ENCODE measurements at places on chromosomes 1 and 21. TPM values are rescaled to one million over a fixed set of nuclear protein-coding genes. Genes with fewer than 3 reads are reported as not detected.

ZNF683 gene
- not detected for total RNA-seq

NCMAP gene
- not detected for total RNA-seq

LCE3D gene
- total RNA-seq = not detected

MEGF6 gene
- 61.9 TPM for total RNA-seq

AIRE gene
- not detected for total RNA-seq

FLVCR1 gene
- 11.2 TPM for total RNA-seq

SPRR1B gene
- total RNA-seq = not detected

LCE3E gene
- total RNA-seq = not detected

DMRTA2 gene
- under 0.01 TPM for total RNA-seq

DNA sequence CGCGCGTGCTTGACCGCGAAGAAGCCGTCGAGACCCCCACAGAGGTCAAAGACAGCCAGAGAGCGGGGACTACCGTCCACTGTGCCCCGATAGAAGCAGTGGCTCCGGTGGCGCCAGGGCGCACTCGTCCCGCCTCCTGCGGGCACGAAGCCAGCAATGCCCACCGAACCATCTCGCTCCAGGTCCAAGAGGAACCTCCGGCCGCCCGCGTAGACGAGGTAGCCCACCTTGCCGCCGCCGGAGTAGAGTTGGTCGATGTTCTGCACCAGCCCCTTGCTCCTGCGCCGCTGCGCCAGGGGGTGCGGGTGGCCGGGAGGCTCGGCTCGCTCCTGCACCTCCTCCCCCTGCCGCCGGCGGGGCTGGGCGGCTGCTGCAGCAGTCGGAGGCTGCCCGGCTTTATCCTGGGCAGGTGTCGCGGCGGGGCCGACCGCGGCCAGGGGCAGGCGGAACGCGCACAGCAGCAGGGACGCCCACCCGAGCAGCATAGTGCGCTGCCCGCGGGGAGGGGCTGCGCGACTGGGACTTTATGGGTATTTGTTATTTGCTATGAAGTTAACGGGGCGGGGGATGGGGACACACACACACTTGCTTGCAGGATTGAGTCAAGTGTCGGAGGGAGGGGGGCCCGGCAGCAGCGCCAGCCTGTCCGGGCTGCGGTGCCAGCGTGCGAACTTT, 844 bp downstream of the ADAMTS5 start:
- peak; percentile 91 for DNase-seq
- H3K4me3 ChIP-seq = peak overlapping the region; percentile 82
- H3K4me1 ChIP-seq = peaks cover 37% of the 10 kb centered on the region
- H3K27me3 ChIP-seq = no peaks in the 10 kb centered on the region
- peak overlapping the region; percentile 86 for H3K27ac ChIP-seq
- H3K36me3 ChIP-seq = peaks cover 4% of the 10 kb centered on the region

DNA sequence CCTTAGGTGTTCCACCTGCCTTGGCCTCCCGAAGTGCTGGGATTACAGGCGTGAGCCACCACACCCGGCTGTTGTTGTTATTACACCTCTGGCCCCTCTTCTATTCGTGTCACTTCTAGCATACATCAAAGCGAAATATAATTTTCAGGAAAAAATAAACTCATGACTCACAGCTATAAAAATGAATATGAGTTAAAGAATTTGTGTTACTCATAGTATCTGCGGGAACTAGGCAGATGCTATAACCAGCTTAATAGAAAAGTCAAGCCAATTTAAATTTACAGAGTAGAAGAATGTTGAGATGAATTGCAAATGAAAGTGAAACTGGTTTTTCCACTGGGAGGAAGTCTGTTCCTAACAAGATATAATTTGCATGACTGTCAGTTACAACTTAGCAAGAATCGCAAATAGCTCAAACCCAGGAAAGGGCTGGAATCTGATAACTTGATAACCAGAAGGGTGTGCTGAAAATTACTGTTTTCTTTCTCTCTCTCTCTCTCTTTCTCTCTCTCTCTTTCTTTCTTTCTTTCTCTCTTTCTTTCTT, 11.2 kb downstream of the OR2W3 start:
- H3K36me3 ChIP-seq = no peaks in the 10 kb centered on the region
- H3K27ac ChIP-seq = no peak overlapping the region
- H3K4me3 ChIP-seq = no peak overlapping the region
- peak; percentile 62 for DNase-seq

- H3K27me3 ChIP-seq = no peaks in the 10 kb centered on the region
- DNase-seq = no peak
- no peaks in the 10 kb centered on the region for H3K4me1 ChIP-seq
- no peak overlapping the region for H3K4me3 ChIP-seq
- H3K27ac ChIP-seq = no peak overlapping the region
- no peaks in the 10 kb centered on the region for H3K36me3 ChIP-seq
These were observed 1.4 kb downstream of the ESRRG start for GRCh38 chr1:216721863-216722262.

- DNase-seq = no peak
- no peaks in the 10 kb centered on the region for H3K36me3 ChIP-seq
- no peak overlapping the region for H3K27ac ChIP-seq
- peaks cover 35% of the 10 kb centered on the region for H3K4me1 ChIP-seq
These were observed 21.2 kb downstream of the CTNNBIP1 start for GRCh38 chr1:9888886-9889285.

- no peak for DNase-seq
- no peaks in the 10 kb centered on the region for H3K36me3 ChIP-seq
- H3K27me3 ChIP-seq = no peaks in the 10 kb centered on the region
These were observed 907.6 kb upstream of the ADGRL2 start for GRCh38 chr1:80893115-80893514.

DNA sequence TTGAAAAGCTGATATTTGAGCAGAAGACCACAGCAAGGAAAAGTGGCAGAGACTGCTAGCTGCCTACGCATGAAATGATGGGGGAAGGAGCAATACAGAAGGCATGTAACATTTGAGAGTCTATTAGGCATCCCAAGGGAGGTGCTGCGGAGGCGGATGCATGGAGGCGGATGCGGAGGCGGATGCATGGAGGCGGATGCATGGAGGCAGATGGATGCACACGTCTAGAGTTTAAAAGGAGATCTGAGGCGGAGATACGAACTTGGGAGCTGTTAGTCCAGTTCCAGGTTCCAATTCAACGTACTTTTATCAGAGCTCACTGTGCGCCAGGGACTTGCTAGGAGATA, 744 bp upstream of the DDX20 start:
- no peaks in the 10 kb centered on the region for H3K27me3 ChIP-seq
- DNase-seq = peak; percentile 73
- peak overlapping the region; percentile 99 for H3K27ac ChIP-seq
- peaks cover 19% of the 10 kb centered on the region for H3K36me3 ChIP-seq
- H3K4me1 ChIP-seq = peaks cover 20% of the 10 kb centered on the region

DNA sequence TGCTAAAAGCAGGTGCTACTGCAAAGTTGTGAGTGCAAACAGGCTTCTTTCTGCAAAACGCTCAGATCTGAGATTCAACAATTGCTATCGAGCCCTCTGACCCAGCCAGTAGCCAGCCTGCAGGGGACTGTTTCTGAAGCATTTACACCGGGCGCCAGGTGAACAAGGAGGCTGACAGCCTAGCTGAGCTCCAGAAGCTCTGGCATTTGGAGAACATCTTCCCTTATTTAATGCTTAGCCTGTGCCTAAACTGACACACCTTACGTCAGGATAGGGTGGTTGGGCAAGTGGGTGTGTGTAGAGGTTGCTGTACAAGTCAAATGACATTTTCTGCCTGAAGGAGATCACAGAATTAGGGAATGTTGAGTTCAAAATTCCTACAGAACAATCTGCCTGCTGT, 15.8 kb upstream of the PLA2G2C start:
- DNase-seq = no peak
- no peaks in the 10 kb centered on the region for H3K36me3 ChIP-seq
- H3K27ac ChIP-seq = no peak overlapping the region
- H3K4me3 ChIP-seq = no peak overlapping the region
- peaks cover 50% of the 10 kb centered on the region for H3K27me3 ChIP-seq

DNA sequence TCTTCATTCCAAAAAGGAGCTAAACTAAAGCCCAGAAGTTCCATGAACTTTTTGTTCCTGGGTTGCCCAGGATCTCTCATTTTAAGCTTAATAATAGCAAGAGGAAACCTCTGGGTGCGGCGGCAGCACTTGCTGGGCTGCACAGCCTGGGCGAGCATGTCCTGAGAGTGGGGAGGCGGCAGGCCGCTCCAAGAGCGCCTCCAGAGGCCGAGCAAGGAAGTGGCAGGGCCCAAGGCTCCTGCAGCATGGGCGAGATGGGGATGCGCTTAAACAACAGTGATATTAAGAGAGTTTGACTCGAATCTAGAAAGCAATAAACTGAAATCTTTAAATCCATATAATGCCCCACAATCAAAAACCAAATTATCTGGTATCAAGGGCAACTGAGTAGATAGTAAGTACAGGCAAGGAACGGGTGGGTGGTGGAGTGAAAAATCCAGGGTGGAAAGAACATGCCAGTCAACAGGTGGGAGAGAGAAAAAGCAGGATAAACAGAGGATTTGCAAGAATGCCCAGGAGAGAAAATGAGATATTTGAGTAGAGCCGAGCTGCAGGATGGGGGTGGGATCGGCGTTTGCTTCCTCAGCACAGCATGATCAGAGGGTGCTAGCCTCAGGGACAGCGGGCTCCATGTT, 14.1 kb upstream of the TNR start:
- no peak for DNase-seq
- no peak overlapping the region for H3K4me3 ChIP-seq
- H3K27me3 ChIP-seq = no peaks in the 10 kb centered on the region
- H3K4me1 ChIP-seq = no peaks in the 10 kb centered on the region
- H3K27ac ChIP-seq = no peak overlapping the region

DNA sequence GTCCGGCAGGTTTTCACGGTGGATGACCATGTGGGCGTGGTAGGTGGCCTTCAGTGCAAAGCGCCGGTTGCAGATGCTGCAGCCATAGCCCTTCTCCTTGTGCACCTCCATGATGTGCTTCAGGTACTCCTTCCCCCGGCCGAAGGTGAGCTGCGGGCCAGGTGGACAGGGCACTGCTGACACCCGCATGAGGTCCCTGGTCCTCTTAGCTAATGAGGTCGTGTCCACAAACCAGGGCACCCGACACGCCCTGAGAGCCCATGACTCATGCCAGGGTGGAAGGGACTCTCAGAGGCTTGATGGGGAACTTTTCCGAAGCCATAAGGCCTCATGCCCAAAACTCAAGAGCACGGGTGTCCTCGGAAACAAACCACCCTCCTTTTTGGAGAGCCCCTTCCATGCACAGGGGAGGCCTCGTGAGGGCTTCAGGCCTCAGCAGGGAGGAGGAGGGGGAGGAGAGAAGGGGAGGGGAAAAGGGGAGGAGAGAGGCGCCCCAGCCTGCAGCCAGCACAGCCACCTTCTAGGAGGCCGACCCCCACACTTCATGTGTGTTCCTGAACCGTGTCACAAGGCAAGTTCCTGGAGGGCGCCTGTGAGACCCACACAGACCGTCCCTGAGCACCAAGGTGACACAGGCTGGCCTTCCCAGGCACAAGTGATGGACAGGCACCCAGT, 54.4 kb upstream of the RIPK4 start:
- peak; percentile 85 for DNase-seq
- H3K4me3 ChIP-seq = no peak overlapping the region
- peaks cover 9% of the 10 kb centered on the region for H3K36me3 ChIP-seq
- H3K27ac ChIP-seq = no peak overlapping the region
- no peaks in the 10 kb centered on the region for H3K27me3 ChIP-seq

- H3K27me3 ChIP-seq = no peaks in the 10 kb centered on the region
- H3K4me3 ChIP-seq = no peak overlapping the region
- H3K27ac ChIP-seq = peak overlapping the region; percentile 85
- H3K36me3 ChIP-seq = peaks cover 9% of the 10 kb centered on the region
- no peak for DNase-seq
These were observed 75.0 kb downstream of the CEP350 start for GRCh38 chr1:180029524-180030135.

DNA sequence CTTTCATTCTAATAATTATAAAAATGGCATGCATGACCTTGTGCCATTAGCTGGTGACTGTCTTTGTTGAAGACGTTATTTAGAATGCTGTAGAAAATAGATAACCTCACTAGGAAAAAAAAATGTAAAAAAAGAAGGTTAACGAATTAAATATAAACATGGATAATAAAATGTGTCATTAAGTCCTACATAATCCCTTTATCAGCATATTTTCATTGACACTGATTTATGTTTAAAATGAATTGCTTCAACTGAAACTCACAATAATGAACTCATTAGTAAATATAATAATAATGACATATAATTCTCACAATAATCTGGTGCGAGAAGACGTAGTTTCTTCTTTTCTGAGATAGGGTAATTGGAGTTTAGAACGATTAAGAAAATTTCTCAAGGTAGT, 4.7 kb downstream of the TMPRSS15 start:
- no peak for DNase-seq
- H3K36me3 ChIP-seq = no peaks in the 10 kb centered on the region
- H3K4me3 ChIP-seq = no peak overlapping the region
- H3K27ac ChIP-seq = no peak overlapping the region
- no peaks in the 10 kb centered on the region for H3K27me3 ChIP-seq

DNA sequence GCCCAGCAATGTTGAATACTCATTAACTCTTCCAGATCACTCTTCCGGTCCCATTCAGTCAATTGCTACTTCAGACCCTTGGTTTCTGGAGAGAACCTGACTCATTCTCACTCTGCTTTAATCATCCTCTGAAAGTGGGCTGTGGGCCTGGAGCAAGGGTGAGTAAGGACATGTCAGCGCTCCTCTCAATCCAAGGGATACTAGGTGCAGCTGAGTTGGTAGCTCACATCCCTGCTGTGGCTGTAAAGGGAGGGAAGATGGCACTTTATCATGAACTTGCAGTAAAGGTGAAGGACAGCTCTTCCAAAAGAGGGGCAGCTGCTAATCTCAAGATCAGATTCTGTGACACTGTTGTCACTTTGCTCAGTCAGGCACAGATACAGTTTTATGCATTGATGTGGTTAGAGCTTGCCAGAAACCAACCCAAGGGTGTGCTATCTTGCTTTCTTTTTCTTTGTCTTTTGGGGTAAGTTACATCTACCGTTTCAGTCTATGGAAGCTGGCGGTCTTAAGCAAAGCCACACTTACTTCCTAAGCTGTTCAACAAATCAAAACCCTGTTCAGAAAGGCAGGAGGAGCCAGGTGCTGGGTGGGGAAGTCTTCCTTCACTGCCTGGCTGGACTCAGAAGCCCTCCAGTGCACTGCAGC, 26.5 kb upstream of the NTPCR start:
- DNase-seq = no peak
- H3K27ac ChIP-seq = no peak overlapping the region
- H3K4me3 ChIP-seq = no peak overlapping the region
- no peaks in the 10 kb centered on the region for H3K4me1 ChIP-seq

Data from osteoblast (primary cell).